ENCODE measurements at places on chromosomes 5 and 9.

DNA sequence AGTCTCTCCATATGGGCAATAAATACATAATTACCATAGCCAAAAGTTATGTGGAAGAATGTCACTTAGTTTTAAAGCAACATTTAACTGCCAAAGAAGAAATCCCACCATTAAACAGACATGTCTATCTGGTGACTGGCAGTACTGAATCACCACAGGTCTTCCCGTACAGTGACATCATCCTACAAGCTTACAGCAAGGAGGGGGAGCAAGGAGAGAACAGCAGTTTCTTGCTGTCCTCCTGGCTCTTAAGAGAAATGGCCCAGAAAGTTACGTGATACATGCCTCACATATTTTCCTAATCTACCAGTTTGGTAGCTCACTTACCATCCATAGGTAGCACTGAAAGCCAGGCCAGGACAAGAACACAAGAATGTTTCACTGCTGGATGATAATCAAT lies 671.0 kb downstream of the DMRTA1 start:
- peak; percentile 71 for DNase-seq

DNA sequence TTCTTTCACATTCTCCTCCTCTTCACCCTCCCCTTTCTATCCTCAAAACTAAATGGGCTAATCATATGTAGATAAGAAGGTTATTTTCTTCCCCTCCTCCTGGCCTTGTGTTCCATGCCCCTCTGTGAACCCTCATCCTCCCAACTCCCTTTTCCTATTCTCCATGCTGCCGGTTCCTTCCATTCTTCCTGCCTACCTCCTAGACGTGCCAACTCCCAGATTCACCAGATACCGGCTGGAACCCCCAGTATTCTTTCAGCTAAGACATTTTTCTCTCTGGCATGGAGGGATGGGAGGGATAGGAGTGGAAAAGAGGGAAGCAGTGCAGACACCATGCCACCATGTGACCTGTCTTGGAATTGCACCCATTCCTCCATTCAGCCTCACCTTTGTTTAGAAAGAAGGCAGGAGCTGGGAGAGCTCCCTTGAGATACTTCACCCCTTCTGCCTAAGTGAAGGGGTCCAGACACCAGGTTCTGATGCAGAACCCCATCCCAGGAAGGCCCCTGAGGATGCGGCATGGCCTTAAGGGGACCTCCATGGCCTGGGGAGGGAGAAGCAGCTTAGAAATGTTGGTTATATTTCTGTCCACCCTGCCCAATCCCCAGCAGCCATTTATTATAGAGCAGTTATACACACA lies 4.8 kb downstream of the DNAJB5 start:
- DNase-seq = peak; percentile 61

DNA sequence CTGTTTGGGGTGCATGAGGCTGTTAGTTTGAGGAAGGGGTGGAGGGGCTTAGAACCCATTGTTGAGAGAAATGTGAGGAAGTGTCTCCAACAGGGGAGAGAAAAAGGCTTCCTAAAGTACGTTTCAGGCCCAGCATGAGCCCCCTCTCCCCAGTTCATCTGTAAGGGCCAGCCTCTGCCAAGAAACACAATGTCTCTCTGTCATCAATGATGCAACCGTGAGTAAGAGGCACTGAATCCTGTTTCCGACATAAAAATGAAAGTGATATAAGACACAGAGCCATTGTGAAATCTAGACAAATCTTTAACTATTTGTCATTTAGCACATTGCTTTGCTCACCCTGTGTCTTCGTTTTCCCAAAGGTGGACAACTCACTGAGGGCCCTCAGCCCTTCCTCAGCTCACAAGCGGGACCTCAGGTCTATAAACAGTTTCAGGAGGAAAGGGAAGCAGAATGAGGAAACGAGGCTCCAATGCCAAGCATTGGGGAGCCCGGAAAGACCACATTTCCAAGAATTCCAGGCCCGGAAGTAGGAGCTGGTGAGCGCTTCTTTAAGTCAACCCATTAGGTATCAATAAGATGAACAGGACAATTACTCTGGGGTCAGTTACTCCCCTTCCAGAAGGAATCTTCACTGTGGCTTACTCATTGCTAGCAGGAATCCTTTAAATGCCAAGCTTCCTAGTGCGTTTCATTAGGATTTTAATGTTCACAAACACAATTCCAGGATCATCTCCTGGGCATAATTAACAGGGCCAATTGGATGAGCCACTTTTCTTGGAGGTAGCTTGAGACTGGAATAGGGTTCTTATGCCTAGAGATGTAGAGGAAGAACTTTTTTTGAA lies 59.0 kb upstream of the KLF4 start:
- DNase-seq = peak; percentile 97

- no peak for DNase-seq
Observed at GRCh38 chr5:665956-666711, 27.0 kb downstream of the TPPP start.

DNA sequence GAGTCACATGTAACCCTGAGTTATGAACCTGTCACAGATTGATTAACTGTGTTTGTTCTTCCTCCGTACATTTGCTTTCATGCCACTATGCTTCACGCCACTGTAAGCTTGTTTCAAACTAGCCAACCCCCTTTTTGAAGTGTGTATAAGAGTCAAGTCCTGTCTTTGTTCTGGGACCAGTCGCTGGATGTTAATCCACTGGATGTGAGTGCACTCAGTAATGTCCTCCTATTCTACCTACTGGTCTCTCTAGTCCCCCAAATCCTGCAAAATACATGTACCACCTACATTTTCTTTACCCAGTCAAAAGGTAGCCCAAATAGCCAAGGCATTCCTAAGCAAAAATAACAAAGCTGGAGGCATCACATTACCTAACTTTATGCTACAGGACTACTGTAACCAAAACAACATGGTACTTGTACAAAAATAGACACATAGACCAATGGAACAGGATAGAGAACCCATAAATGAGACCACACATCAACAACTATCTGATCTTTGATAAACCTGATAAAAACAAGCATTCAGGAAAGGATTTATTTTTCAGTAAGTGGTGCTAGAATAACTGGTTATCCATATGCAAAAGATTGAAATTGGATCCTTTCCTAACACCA lies 1139.1 kb upstream of the SEMA6A start:
- peak; percentile 0 for DNase-seq

GRCh38 chr5:1057485-1058082 lies 49.0 kb downstream of the NKD2 start:
- DNase-seq = no peak

DNA sequence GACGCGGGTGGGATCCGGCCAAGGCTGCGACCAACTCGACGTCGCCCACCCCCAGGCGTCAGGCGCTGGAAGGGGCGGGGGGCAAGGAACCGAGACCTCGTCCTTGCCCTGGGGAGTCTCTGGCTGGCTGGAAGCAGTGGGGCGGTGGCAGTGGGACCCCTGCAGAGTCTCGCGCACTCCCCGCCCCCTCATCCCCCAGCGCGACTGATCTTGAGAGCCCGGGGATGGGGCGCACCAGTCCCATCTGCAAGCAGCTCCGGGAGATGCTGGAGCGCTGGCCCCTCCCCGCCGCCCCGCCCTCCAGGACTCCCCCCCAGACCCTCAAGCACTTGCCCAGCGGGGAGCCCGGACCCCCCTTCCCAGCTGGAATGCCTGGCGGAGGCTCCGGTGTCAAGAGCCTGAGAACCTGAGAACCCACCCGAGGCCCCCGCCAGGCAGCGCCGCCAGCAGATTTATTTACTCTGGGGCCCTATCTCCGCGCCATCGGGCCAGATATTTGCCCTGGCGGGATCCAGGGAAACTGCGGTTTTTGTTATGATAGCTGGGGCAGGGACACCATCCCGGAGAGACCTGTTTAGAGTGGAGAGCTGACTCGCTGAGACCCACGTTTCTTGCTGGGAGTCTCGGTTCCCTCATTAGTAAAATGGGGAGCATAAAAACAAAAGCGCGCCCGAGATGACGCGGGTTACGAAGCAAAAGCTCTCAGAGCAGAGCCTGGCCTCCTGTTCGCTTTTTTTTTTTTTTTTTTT lies 1.2 kb downstream of the PRRT1B start:
- DNase-seq = no peak

GRCh38 chr5:31832966-31833365 lies 194.0 kb downstream of the PDZD2 start:
- no peak for DNase-seq

DNA sequence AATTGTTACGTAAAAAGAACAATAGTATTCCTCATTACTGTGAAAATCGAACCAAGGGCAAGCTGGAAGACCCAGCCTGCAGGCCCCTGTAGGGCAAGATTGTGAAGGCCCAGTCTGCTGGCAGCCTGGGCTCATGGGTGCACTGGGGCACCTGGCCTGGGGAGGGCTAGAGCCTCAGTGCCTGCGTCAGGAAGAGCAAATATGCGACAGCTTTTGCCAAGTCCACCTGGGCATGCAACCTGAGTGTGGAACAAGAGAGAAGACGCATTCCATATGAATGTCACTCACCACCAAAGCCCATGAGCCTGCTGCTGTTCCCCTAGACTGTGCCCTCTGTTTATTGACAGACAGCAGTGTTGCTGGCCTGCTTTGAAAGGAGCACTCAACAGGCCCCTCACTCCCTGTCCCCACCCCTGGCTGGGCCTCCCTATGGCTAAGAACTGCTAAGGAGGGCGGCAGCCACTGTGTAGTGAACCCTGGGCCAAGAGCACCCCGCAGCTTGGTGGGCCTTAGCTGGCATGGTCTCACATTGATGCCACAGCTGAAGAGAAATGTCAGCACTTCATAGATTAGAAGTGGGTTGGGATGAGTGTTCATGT lies 28.2 kb downstream of the PSD2 start:
- DNase-seq = no peak

- DNase-seq = no peak
Observed at GRCh38 chr9:2269778-2270177, 254.6 kb downstream of the SMARCA2 start.

DNA sequence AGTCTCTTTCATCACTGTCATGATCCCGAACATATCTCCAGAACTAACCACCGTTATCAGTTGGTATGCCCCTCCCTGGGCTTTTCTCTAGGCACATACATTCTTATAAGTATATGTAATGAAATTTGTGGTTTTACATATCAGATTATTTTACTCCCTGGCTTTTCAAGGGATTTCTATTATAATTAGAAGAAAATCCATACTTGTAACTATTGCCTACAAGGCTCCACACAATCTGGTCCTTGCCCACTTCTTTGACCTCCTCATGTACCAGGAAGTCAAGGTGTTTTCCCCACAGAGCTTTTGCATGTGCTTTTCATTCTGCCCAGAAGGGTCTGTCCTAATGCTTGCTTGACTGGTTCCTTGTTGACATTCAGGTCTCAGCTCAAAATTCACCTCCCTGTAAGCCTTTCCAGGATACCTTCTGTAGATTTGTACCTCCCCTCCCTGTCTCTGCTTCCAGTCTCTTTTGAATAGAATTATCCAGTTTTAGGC lies 33.6 kb upstream of the HSD17B4 start:
- DNase-seq = no peak

DNA sequence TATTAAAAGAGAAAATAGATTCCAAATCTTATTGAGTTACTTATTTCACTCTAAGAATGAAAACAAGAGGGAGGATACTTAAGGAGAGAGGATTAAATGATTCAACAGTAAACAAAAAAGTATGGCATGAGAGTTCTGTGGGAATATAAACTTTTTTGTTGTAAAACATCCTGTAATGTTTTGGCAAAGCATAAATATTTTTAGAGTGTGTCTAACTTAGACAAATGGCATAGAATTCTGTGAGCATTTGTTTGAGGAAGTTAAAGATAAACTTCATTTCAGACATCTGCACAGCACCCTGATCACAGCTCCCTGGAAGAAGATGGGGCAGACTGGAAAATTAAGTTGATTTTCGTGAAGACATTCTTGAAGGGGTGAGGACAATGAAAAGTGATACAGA lies 246.8 kb upstream of the HAPLN1 start:
- DNase-seq = no peak

- DNase-seq = no peak
Observed at GRCh38 chr5:62002436-62002835, 303.6 kb upstream of the KIF2A start.

DNA sequence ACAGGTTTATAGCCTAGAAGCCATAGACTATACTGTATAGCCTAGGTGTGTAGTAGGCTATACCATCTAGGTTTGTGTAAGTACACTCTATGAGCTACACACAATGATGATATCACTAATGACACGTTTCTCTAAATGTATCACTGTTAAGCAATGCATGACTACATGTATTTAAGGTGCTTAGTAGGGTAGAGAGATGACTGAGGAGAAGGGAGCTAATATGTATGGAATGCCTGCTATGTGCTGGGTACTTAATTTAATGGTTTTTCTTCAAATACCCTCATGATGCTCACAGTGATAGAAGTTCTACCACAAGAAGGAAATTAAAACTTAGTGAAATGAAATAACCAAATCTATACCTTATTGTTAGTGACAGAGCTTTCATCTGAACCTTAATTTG lies 1785.5 kb downstream of the EFNA5 start:
- DNase-seq = no peak

DNA sequence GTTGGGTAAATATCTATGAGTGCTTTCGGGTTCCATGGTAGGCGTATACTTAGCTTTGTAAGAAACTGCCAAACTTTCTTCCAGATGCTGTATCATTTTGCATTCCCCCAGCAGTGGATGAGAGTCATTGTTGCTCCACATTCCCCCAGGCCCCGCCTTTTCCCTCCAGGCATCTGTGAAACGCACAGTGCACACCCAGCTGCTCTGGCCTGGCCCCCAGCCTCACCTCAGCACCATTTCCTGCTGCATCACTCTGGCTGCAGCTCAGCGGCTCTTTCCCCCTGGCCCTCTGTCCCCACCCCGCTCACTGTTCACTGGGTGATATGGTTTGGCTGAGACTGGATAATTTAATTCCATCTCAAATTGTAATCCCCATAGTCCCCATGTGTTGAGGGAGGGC lies 76.6 kb upstream of the SPTLC1 start:
- peak; percentile 35 for DNase-seq

DNA sequence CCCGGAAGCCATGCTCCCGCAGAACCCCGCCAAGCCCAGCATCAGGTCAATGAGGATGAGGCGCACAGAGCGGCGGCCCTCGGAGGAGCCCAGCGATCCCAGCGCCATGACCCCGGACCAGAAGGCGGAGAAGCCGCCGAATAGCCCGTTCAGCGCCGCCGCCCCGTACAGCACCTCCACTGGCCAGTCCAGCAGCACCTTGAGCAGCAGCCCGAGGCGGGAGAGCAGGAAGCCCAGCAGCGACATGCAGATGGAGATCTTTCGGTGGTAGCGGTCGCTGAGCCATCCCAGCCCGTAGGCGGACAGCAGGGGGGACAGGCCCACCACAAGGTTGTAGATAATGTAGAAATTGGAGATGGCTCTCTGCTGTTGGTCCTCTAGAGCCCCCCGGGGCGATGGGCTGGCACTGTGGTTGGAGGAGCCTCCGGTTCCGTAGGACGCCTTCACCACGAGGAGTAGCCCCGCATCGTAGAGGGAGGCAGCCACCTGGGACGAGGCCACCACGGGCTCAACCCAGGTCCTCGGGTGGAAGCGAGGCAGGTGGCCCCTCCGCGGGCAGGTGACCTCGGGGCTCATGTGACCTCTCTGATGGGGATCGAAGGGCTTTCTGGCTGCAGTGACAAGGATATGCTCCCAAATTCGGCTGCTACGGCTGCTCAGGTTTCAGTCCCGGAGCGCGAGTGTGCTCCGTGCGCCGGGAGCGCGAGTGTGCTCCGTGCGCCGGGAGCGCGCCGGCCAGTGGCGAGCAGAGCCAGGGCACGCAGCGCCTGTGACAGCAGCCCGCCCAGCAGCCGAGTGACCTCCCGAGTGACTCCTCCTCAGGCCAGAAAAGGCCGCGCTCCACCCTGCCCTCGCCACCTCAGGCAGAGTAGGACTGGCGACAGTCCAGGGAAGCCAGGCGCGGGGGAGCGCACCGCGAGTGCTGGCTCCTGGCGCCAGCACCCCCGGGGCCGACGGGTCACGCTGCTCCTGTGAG lies at the start of gene SLC46A2:
Gene SLC46A2 (minus strand): TSS at position 771 of the 976 bp plus-strand sequence. CDS start 195 bp downstream, at position 576.
- DNase-seq = no peak

GRCh38 chr5:135843571-135844337 lies 9.3 kb downstream of the SLC25A48 start:
- no peak for DNase-seq

- DNase-seq = no peak
Observed at GRCh38 chr9:1055166-1055565, 5.0 kb downstream of the DMRT2 start.

All from fibroblast of mammary gland (primary cell).